ENCODE measurements at places on chromosomes 7 and 10.

- DNase-seq: no peak
Observed at GRCh38 chr10:62480196-62480595, 106.0 kb downstream of the ZNF365 start.

GRCh38 chr7:103120362-103120761 is 28.5 kb downstream of the NAPEPLD start:
- DNase-seq: no peak

DNA sequence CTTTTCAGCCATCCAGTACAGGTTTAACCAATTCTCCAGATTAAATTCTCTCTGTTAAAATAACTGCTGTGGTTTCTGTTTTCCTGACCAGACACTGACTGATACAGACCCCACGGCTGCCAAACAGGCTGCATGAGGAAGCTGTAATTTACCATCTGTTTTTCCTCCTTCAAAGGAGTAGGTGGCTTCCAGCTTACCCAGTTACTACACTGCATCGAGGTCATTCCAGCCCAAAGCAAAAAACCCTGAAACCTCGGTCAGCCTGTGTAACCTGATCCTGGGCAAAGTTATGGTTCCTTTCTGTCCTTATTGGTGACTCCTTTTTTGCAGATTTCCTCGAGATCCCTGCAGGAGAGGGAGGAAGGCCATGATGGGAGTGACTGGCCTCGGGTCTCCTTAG is 27.9 kb upstream of the LOXL4 start:
- no peak for DNase-seq

- no peak for DNase-seq
Observed at GRCh38 chr7:40945788-40946187, 757.1 kb downstream of the INHBA start.

- DNase-seq: no peak
Observed at GRCh38 chr10:51382181-51382580, 307.9 kb downstream of the PRKG1 start.

DNA sequence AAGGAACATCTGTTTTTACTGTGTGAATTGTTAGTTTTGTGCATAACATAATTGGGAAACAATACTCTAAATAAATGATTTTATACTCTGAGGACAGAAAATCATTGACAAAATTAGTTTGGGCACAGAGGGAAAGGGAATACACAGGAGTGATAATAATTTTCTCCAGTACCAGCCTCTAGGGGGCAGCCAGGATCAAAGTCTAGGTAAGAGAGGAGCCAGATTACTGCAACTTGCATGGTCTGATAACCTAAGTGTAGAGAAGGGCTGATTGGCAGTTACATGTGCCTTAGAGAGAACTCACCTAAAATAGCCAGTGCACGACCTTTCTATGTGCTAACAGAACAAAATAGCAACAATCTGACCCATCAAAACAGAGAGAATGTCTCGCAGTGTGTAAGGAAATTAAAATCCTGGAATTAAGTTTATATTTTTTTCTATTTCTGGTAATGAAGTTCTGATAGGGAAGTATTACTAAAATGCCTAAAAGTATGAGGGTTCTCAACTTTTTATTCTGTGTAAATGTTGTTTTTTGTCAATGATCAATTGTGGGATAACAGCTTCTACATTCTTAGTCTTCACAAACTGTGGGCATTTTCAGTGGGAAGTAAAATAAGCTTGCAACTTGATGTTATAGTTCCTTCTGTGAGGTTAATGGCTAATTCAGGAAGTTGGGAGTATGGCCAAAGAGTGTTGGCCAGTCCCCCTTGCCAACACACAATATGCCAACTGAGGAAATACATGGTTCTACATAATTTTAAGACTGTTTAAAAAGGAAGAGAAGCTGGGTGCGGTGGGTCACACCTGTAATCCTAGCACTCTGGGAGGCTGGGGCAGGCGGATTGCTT is 66.4 kb downstream of the EXOC6 start:
- DNase-seq: peak; percentile 60

- no peak for DNase-seq
Observed at GRCh38 chr10:112226439-112227248, 43.1 kb upstream of the GPAM start.

- no peak for DNase-seq
Observed at GRCh38 chr7:2983586-2983985, 60.1 kb downstream of the CARD11 start.

DNA sequence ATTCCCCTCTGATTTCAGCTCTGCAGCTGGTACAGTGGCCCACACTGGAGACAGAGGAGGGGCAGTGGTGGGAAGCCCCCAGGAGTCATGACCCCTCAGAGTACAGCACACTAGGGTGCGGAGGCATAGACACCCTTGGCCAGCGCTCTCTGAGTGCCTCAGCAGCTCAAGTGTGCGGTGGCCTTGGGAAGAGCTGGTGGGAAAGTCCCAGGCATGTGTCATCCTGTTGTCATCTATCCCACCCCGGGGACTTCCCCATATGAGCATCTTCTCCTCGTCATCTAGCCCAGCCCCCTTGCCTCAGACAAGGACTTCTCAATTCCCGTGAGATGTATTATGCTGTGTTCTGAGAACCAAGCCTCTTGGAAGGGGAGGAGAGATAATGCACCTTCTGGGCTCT is 15.6 kb upstream of the PPIF start:
- DNase-seq: no peak

GRCh38 chr7:26198781-26199169 is 1.8 kb downstream of the HNRNPA2B1 start:
- no peak for DNase-seq

GRCh38 chr10:5882961-5883360 is 6.7 kb downstream of the ANKRD16 start:
- DNase-seq: no peak

GRCh38 chr10:46234026-46234425 is 52.8 kb upstream of the ANTXRL start:
- DNase-seq: no peak

GRCh38 chr10:58013406-58013805 is 254.3 kb downstream of the IPMK start:
- DNase-seq: no peak

DNA sequence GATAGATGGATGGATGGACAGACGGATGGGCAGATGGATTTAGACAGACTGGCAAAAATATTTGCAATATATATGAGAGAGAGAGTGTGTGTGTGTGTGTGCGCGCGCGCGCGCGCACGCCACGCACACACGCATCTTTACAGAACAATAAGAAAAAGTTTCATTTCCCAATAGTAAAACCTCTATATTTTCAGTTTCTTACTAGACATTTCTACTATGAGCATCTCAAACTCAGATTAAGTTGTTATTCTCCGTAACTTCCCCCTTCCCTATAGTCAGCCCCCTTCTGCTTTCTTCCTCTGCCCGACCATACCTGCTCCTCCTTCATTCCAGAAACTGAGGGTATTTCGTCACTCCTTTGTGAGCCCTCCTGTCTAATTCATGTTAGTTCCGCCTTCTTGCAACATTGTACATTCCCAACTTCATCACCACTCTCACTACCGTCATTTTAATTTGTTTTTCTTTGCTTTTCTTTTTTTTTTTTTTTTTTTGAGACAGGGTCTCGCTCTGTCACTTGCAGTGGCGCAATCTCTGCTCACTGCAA is 154.4 kb upstream of the SH2B2 start:
- DNase-seq: no peak

DNA sequence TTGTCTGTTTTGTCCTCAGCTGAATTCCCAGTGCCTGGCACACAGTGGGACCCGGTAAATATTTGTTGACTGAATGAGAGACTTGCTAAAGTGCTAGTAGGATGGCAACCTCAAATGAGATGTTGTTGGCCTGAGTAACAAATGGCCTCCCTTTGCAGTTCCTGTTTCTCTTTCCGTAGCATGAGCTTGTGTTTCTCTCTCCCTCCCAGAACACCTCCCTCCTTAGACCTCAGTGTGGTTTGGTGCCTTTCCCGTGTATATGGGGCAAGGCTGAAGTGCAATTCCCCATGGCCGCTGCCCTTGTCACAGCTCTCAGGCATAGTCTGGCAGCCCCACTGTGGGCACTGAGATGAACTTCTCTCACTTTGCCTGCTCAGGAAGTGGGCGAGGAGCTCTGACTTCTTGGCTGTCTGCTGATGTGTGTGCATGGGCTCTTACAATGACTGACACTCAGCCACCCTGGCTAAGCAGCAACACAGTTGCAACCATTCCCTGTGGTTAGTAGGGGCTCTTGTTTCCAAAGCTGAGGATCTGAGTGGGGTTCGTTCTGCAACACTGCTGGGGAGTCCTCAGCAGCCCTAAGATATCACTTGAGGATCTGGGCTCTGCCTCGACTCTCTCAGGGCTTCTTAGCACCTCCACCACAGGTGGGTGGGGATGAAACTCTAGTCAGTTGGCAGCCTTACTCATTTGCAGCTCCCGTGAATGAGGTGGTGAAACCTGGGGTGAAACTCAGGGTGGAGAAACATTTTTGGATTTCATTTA is 136.1 kb downstream of the ICA1 start:
- DNase-seq: peak; percentile 75

GRCh38 chr7:108294595-108294994 is 161.6 kb downstream of the NRCAM start:
- no peak for DNase-seq

GRCh38 chr7:18530224-18531179 is 35.0 kb downstream of the HDAC9 start:
- no peak for DNase-seq

DNA sequence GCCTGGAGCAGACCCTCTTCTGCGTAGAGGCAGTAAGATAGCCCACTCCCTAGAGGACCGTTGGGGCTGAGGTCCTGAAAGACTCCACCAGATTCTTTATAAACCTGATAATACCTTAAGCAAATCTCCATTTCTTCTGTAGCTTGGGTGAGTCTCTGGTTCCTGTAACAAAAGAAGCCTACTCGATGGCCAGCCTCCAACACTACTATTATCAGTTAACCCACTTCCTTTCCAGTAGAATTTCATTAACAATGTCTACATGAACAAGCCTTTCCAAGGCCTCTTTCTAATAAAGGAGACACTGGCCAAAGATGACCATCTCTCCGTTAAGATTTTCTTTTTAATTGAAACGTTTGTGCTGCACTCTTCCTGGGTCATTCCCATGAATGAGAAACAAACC is 201.7 kb upstream of the KCTD7 start:
- no peak for DNase-seq

DNA sequence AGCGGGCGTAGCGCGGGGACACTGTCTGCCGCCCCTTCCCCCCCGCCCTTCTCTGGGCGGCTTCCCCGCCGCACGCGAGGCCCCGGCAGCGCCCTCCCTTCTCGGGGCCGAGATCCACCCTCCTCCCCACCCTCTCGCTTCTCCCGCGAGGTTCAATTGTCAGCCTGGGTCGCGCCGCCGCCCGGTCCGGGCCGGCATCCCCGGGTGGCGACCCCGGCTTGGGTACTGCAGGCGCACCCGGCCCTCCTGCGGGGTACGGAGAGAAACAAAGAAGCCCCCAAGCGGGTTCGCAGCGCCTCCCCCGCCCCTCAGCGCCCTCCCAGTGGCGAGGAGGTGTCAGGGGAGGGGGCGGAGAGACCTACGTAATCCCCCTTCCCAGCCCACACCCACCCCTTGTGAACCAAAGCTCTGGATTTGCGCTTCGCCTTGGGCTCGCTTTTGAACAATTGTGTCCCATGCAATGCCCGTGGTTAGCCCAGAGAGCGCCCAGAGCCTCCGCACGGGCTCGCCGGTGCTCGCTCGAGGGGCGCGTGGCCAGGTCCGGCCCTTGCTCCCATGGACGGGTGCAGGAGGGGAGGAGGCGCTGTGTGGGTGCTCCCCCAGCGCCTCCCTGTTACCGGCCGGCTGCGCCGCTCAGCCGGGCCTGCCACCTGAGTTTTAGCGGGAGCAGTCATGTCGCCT is 634 bp downstream of the HECW1 start:
- no peak for DNase-seq

- no peak for DNase-seq
Observed at GRCh38 chr7:100951172-100951571, 1.8 kb downstream of the MUC3A start.

DNA sequence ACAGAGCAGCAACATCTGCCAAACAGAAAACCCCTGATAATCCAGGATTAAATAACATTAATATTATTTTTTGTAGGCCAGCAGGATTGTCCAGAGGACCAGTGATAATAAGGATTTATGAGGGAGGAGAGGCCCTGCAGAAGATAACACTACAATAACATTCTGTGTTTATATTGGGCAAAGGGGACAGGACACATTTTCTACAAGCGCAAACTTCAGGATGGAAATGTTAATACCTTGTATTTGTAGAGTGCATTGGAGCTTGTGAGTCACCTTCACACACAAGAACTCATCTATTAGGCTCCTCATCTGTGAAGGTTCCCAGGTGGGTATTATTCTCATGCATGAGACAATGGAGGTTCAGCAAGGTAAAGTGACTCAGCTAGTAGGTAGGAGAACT is 51.0 kb downstream of the BAMBI start:
- DNase-seq: no peak

GRCh38 chr10:116427671-116428070 is at the start of gene PNLIPRP3:
PNLIPRP3 (plus strand) TSS chr10:116427847; CDS start chr10:116428013, 166 bp downstream.
- DNase-seq: no peak

GRCh38 chr7:114298011-114298410 is 116.6 kb upstream of the FOXP2 start:
- no peak for DNase-seq

DNA sequence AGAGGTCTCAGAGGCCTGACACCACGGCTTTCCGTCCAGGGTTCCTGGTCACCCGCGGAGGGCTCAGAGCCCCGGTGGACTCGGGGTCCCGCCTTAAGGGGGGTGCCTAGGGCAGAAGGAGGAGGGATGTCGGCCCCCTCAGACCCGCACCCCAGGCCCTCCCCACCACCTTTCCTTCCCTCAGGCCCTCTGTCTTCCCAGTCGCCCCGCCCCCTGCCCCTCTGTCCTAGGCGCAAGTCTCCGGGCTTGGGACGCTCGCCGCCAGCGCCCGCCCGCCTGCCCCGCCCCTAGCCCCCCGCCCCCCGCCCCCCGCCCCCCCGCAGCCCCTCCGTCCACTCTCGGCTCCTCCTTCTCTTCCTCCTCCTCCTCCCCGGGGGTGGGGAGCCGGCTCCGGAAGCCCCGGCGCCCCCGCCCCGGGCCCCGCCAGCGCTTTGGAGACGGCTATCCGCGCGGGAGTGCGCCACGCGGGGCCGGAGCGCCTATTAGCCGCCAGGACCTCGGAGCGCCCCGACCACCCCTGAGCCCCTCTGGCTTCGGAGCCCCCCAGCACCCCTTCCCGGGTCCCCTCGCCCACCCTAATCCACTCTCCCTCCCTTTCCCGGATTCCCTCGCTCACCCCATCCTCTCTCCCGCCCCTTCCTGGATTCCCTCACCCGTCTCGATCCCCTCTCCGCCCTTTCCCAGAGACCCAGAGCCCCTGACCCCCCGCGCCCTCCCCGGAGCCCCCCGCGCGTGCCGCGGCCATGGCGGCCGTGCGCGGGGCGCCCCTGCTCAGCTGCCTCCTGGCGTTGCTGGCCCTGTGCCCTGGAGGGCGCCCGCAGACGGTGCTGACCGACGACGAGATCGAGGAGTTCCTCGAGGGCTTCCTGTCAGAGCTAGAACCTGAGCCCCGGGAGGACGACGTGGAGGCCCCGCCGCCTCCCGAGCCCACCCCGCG is at the start of gene AEBP1:
Gene AEBP1 (plus strand): TSS at position 423 of the 937 bp plus-strand sequence. CDS start 321 bp downstream, at position 744.
- no peak for DNase-seq

Data from MM.1S (cell line).